ENCODE measurements at places on chromosomes 16 and 17.

- no peak for DNase-seq
Measured at GRCh38 chr16:81846105-81846504, 67.0 kb downstream of the PLCG2 start.

DNA sequence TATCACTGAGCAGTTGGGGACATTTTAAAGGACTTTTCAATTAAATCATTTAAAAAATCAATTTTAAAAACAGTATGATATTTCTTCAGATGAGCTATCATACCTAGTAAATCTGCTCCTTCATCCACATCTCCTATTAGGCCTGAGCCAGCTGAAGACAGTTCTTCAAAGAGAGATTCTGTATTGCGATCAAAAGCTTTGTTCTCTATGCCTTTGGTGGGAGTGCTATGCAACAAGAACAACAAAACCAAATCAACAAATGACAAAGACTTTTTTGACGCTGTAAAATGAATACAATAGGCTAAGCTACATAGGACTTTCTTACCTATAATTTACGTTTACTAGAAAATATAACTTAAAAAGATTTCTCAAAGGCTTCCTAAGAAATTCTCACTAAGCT lies 106.5 kb downstream of the SPAG9 start:
- DNase-seq, result no peak

GRCh38 chr16:56743840-56744239 lies 13.9 kb downstream of the NUP93 start:
- DNase-seq, result no peak

DNA sequence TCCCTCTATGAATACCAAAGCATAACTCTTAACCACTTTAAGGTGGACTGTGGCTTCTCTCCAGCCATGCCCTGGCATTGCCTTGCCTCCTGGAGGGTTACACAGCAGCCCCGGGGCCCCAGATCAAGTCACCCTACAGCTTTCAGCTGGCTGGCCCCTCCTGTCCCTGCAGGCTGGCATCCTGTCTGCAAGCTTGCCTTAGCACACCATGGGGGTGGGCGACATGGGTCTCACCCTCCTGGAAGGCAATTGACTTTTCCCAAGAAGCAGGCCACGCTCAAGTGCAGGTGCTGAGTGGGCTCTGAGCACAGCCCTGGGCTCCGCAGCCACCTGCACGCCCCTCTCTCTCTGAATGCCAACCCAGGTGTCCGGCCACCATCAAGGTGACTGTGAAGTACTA lies 25.8 kb upstream of the AKTIP start:
- no peak for DNase-seq

- no peak for DNase-seq
Measured at GRCh38 chr16:50360779-50361178, 8.0 kb downstream of the BRD7 start.

- no peak for DNase-seq
Measured at GRCh38 chr17:17304521-17304985, 1.4 kb downstream of the NT5M start.

- no peak for DNase-seq
Measured at GRCh38 chr16:57624044-57624688, 4.3 kb upstream of the ADGRG1 start.

DNA sequence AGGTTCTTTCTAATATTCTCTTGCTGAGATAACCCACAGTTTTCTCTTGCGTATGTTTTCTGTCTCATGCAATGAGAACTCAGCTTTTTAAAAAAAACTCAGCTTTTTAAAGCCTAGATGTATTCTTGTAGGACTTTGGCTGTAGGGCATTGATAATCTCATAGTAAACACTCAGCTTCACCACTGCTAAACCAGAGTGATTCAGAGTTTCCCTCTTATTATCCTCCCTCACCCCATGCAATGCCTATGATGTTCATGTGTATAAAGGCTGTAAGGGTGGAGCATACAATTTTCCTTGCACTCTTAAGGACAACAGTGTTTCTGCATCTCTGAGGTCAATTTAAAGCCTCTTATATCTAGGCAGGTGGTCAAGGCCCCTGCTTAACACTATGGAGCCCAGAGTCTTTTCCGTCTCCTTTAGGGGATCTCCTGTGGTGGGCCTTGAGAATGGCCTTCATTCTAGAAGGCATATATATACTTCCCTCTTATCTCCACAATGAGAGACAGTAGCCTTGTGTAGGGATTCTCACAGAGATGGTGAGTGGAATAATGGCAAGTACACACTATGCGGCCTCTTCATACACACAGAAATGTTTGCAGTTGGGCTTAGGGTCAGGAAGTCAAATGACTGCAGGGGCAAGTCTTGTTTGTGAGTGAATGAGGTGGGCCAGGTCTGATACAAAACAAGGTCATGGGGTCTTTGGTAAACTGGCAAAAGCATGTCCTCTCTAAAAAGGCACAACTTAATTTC lies 279.6 kb downstream of the HS3ST3A1 start:
- DNase-seq, result no peak

DNA sequence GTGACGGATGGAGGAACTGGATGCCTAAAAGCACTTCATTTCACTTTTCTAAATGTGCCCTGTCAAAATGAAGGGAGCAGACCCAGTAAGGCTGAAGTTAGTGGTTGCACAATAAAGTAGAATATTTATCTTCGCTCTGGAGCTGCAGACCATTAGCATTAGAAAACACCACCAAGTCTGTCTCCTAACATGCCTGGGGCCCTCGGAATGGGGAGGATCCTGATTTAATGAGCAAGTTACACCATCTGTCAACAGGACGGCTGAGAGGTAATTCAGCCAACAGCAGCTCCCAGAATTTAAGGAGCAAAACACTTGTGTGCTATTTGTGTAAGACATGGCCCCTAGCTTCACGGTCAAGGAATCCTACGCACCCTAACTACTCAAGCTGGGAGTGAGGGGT lies 22.3 kb downstream of the CA10 start:
- no peak for DNase-seq

DNA sequence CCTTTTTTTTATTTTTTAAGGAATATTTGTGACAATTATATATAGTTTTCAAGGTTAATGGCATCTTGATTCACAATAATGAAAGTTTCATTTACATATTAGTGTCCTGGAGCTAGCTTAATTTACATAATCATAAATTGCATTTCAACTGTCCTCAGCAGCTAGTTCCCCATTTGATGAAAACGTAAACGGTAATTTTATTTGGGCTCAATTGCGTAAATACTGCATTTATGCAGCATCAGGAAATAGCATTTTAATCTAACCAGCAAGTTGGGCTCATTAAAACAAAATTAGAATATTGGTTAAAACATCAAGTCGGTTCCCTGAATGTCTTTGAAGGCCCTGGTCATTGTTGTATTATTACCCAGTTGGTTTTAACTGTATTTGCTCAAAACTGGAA lies 136.8 kb upstream of the CDH5 start:
- DNase-seq, result no peak

- DNase-seq, result peak; percentile 34
Measured at GRCh38 chr16:15765880-15766279, 90.9 kb downstream of the MYH11 start.

DNA sequence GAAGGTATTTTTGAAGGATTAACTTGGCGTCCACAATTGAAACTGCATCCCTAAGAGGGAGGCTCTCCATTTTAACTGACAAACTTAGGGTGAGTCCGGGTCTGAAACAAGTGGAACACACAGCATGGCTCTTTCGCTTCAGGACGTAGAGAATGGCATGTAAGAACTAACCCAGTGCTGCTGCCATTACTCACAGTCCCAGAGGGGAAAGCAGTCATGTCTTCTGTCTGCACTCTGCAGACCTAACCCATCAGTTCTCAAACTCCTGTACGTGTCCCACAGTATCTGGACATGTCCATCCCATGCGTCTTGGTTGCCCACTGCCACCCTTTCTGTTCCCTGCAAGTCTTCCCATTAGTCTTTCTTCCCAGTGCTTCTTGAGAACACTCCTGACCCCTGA lies 563 bp downstream of the ST6GALNAC1 start:
- DNase-seq, result no peak

- DNase-seq, result no peak
Measured at GRCh38 chr17:11832401-11833137, 164.7 kb downstream of the ZNF18 start.

DNA sequence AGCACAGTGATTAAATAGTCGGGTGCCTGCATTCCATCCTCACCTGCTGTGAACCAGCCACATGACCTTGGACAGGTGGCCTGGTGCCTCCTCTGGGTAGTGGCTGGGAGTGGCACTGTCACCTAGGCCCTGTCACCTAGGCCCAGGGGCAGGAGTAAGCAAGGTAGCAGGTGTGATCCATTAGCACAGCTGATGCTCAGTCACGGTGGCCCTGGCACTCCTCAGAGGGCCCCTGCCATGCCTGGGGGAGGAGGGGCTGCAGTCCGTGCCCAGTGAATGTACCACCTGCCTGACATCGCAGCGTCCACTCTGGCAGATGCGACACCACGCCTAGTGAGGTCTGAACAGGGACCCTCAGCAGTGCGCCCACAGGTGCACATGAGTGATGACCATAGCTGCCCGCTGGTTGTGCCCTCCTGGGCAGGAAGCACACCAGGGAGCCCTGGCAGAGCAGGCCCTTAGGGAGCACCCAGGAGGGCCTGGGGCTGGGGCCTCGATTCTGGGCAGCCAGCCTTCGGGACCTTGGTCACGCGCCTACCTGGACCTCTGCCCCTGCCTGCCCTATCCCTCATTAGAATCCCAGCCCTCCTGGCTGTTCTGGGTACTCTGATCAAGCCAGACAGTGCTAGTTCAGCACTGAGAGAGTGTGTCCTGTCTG lies 33.1 kb upstream of the CRISPLD2 start:
- DNase-seq, result no peak

DNA sequence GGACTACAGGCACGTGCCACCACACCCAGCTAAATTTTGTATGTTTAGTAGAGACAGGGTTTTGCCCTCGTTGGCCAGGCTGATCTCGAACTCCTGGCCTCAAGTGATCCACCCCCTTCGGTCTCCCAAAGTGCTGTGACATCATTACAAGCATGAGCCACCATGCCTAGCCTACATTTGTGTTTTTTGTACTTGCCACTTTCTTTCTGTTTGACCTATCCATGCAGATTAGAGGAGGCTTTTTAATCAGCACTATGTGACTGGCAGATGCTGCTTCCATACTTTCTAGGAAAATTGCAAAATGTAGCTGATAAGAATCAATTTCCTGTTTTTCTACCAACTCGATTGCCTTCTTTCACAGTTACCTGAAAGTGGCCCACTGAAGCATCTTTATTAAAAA lies 57.3 kb downstream of the B9D1 start:
- peak; percentile 26 for DNase-seq

DNA sequence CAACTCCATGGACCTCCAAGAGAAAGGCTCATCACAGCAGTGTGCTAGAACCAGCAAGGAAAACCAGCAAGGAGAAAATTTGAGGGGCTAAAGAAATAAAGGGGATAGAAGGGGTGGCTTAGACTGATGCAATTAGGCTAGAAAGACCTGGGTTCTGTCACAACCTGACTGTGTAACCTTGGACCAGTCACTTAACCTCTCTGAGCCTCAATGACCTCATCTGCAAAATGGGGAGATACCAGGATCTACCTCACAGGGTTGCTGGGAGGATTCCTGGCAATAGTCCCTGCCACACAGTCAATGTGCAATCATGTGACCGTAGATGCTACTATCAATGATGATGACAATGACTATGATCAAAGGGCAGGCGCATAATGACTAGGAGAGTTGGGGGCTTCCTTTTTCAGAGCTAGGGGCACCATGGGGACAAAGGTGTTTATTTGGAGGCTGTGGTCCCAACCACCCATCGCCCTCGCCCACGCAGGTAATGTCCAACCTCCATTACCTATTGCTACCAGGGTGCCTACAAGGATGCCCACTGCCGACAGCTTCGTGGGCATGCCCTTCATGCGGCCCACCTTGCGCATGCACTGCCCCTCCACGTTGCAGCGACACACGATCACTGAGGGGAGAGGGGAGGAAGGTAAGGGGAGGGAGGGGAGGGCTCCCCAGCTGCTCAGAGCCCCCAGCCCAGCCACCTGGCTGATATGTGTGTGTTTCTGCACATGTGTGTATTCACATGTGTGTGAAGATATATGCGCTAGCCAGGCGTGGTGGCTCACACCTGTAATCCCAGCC lies 9.7 kb downstream of the CDH16 start:
- DNase-seq, result no peak

GRCh38 chr16:81482329-81483063 lies 37.9 kb downstream of the CMIP start:
- DNase-seq, result no peak

Data from dorsolateral prefrontal cortex (tissue), 122 donors.